ENCODE measurements at places on chromosomes 16 and 17.
A peak's percentile ranks its signal among the peaks of the same experiment; 100 is the strongest.

DNA sequence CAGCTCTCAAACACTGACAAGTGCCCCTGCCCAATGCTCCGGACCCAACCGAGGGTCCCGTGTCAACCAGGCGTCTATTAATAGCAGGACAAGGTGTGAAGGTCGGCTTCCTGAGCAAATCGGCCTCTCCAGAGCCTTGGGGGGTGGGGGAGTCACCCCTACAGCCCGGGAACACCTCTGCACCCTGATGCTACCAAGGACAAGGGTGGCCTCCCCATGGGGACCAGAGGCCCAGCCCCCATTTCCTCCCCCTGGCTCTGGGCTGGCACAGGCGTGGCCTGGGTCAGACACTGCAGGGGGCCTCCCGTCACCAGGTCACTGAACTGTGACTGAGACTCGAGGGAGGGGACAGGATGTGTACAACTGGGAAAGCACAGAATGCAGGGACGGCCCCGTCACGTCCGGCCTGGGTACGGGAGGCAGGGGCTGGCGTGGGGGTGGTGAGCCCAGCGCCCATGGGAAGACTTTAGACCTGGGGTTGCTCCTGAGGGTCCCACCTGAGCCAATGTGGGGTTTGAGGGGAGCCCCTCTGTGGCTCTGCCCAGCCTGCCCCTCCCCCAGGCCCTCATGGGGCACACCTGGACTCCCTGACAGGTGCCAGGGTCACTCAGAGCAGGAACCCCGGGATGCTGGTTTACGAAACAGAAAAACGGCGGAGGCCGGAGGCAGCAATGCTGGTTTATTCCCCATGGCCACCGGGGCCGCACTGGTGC lies 579 bp upstream of the CYBA start:
- DNase-seq: peak; percentile 94

- no peak for DNase-seq
These were observed 11.4 kb upstream of the APOH start for GRCh38 chr17:66240630-66241029.

- no peak for DNase-seq
These were observed 207.7 kb upstream of the SDK2 start for GRCh38 chr17:73851921-73852320.

DNA sequence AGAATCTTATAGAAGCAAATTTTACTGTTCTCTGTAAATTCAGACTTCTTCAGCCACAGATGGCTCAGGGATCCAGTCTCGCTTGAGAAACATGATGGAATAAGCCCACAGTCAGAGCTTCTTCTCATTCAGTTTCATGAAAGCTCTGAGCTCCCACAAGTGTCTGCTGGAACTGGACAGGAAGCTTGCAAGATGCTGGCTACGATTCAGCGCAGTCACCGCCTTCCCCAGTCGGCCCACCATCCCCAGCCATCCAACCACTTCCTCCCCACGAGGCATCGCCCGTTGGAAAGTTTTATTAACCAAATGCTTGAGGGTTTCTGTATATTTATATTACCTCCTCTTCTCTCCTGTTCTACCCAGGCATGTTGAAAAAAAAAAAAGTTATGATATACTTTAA lies 171.7 kb downstream of the ZFHX3 start:
- DNase-seq: no peak

GRCh38 chr16:12874186-12874585 lies 27.2 kb upstream of the SHISA9 start:
- DNase-seq: no peak

GRCh38 chr17:82228842-82229697 lies at the start of gene SLC16A3:
Gene SLC16A3 (plus strand): TSS chr17:82229042. CDS start chr17:82236009, 6,967 bp downstream.
- DNase-seq: peak; percentile 57

DNA sequence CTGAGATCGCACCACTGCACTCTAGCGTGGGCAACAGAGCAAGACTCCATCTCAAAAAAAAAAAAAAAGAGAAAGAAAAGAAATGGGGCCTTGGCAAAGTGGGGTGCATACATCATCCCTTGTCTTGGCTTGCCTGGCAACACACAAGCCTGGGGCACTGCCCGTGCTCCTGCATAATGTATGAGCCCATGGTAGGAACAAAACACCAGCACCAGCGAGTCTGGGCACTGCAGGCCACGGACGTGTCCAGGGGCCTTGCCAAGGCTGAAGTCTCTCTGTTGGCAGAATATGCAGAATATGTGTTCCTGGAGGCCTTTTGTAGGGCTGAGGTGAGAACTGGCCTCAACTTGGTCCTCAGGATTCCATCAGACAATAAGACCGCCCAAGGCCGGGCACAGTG lies 15.7 kb upstream of the ALDOA start:
- DNase-seq: no peak

GRCh38 chr17:35254107-35254773 lies 11.4 kb downstream of the SLFN5 start:
- DNase-seq: no peak

DNA sequence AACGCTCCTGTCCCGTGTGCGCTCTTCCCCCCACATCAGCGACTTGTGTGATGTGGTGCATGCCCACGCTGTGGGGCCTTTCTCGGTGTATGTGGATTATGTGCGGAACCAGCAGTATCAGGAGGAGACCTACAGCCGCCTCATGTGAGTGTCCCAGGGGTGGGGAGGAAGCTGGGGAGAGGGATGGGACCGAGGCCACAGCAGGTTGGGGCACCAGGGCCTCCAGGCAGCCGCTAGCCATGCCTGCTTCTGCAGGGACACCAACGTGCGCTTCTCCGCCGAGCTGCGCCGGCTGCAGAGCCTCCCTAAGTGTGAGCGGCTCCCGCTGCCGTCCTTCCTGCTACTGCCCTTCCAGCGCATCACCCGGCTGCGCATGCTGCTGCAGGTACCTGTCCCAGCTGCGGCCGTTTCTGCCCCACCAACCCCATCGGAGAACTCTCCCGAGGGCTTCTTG lies 5.8 kb downstream of the ARHGEF15 start:
- no peak for DNase-seq

DNA sequence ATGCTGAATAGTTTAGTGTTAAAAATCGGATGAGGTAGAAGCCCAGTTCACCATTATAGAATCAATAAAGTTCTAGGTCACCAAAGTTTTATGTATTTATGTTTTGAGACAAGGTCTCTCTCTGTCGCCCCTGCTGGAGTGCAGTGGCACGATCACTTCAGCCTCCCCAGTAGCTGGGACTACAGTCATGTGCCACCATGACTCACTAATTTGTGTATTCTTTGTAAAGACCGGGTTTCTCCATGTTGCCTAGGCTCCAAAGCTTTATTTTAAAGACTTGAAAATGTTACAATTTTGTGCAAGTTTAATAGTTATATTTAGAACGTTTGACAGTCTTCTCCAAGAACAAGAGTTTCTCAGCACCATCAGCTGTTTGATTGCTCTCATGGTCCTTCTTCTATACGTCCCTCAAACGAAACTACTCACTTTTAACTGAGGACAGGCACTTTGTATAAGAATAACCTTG lies 32.1 kb downstream of the NDE1 start:
- DNase-seq: peak; percentile 6

GRCh38 chr16:72111657-72112451 lies 18.2 kb downstream of the DHX38 start:
- no peak for DNase-seq

DNA sequence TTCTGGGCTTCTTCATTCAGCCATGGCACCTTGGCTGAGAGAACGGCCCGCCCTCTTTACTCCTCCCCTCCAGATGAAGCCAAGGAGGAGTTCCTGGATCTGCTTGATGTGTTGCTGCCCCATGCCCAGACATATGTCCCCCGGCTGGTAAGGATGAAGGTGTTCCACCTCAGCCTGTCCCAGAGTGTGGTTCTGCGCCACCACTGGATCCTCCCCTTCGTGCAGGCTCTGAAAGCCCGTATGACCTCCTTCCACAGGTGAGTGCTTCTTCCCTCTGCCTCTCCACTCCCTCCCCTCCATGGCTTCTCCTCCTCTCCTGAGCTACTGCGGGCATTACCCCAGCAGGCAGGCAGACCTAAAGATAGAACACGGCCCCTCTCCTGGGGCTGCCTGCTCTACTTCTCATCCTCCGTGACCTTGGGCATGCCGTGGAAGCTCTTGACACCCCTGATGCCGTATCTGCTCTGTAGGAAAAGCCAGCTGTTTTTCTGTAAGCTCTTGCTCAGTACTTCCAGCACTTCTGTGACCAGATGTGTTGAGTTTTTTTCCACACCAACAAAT lies 8.7 kb downstream of the USB1 start:
- no peak for DNase-seq

DNA sequence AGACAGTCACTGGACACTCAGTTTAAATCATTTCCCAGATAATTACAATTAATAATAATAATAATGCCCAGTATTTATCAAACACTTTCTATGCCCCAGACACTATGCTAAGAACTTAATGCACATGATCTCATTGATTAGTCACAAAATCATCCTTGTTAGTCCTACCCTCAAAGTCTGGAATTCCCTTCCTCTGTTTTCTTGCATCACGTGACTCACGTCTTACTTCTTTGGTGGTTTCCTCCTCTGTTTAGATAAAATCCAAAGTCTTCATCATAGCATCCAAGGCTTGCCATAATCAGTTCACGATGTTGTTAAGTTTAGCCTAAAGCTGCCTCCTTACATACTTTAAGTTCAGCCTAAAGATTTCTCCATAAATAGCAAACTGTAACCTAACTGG lies 471.9 kb downstream of the PMP22 start:
- DNase-seq: no peak

GRCh38 chr17:62781356-62781755 lies 26.8 kb downstream of the MARCHF10 start:
- no peak for DNase-seq

- DNase-seq: no peak
These were observed 56.3 kb upstream of the ADAMTS18 start for GRCh38 chr16:77491091-77491490.

GRCh38 chr17:57612202-57613071 lies 132.7 kb downstream of the CCDC182 start:
- DNase-seq: no peak

DNA sequence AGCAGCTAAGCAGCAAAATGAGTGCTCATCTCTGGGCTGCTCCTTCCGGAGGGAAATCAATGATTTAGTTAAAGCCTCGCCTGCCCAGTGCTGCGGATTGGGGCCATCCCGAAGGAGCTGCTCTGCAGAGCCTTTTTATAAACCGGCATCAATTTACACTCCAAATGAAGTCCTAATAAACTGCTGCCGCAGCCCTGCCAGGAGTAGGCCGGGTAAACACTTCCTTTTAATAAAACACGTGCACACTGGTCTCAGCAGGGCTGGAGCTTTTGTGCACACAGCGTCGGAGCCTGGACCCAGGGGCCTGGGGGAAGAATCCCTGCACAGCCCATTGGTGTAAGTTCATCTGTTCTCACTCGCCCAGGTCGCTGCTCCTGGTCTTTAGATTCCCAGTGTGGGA lies 79.6 kb upstream of the HS3ST2 start:
- no peak for DNase-seq

DNA sequence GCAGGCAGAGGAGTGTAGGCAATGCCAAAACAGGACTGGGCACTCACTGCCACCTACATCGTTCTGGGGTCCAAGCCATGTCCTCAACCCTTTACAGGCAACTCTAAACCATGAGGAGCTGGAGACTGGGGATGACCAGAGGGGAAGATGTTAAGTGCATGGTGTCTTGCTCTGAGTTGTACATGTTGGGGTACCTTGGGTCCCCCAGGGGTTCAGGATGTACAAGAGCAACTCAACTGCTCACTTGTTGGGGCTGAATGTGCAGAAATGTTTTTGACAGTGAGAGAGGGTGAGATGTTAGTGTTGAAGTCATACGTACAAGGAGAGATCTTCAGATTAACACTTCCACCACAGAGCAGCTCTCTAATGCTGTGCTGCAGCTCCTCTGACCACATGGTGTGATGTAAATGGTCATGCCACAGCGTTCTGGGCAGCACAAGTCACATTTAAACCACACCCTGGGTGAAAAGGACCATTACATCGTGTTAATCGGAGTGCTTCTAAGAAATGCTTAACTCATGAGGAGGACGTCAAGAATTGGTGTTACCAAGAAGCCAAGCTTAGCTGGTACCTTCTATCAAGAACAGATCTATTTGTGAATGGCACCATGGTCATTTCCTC lies 2.4 kb downstream of the CCL18 start:
- no peak for DNase-seq

- no peak for DNase-seq
These were observed 103.0 kb upstream of the GSE1 start for GRCh38 chr16:85510041-85510659.

GRCh38 chr17:77948690-77949114 lies 9.8 kb upstream of the TNRC6C start:
- no peak for DNase-seq

- no peak for DNase-seq
These were observed 12.0 kb downstream of the AP1G1 start for GRCh38 chr16:71796501-71797097.

GRCh38 chr17:10729334-10730193 lies at the start of gene TMEM220:
Gene TMEM220 (minus strand): TSS chr17:10730023. CDS start chr17:10729851, 172 bp downstream.
- DNase-seq: peak; percentile 60

- no peak for DNase-seq
These were observed 252.3 kb downstream of the C16orf95 start for GRCh38 chr16:87064731-87065445.

GRCh38 chr17:11094331-11094730 lies 146.7 kb upstream of the SHISA6 start:
- DNase-seq: no peak

DNA sequence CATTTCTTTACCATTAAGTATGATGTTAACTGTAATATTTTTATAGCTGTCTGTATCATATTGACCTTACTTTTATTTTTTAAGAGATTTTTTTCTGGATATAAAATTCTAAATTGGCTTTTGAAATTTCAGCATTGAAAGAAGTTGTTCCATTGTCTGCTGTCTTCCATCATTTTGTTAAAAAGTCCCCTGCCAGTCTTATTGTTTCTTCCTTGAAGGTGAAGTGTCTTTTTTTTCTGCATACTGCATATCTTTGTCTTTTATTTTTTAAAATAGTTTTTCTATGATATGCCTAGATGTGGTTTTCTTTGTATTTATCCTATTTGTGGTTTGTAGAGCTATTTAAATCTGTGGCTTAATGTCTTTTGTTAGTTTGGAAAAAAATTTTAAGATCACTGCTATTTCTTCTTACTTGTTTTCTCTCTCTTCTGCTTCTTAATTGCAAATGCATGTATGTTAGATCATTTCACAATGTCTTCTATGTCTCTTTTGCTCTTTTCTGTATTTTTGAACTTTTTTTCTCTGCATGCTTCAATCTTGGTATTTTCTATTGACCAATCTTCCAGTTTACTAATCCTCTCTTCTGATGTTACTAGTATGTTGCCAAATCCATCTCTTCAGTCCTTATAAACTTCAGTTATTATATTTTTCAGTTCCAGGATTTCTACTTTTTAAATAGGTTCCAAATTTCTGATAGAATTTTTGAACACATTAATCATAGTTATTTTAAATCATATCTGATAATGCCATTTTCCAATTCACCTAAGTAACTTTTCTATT lies 20.2 kb downstream of the IL21R start:
- no peak for DNase-seq
